ENCODE measurements at places on chromosomes 13 and 19. TPM values are rescaled to one million over a fixed set of nuclear protein-coding genes. Genes with fewer than 3 reads are reported as not detected.

TMEM145 gene
- not detected for total RNA-seq

GRCh38 chr19:35746087-35746462, 624 bp downstream of the PSENEN start:
- H3K27me3 ChIP-seq: no peaks in the 10 kb centered on the region
- peak overlapping the region; percentile 57 for H3K4me3 ChIP-seq
- H3K36me3 ChIP-seq: no peaks in the 10 kb centered on the region
- H3K27ac ChIP-seq: peak overlapping the region; percentile 69
- peaks cover 10% of the 10 kb centered on the region for H3K4me1 ChIP-seq
- DNase-seq: no peak

DNA sequence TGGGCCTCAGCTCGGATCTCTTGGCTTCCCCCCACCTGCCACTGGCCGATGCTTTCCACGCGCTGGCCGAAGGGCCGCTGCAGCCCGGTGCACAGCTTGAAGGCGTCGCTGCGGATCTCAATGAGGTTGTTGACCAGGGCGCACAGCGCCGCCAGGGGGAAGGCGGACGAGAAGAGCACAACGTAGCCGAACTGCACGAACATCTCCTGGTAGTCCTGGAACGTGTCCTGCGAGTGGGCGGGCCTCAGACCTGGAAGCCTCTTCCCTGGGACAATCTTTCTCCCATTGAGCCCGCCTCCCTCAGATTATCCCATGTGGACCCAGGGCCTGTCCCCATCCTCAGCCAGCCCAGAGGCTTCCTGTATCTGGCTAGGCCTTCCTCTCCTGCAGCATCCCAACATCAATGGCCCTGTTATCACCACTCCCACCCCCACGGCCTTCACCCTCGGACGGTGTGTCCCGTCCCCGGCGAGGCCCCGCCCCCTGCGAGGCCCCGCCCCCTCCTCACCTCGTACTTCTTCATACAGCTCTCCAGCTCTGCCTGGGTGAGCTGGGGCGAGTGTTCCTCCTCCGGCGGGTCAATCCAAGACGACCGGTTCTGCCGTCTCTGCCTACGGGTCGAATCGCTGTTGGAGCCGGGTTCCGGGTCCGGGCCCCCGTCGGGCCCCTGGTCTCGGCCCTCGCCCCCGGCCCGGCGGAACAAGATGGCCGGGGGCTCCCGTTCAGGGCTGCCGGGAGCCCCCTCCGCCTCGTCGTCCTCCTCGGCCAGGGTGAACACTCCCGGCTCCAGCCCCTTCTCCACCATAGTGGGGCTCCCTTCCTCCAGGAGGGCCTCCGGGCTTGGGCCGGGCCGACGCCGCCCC, 6.8 kb downstream of the ANO8 start:
- H3K4me3 ChIP-seq: peak overlapping the region; percentile 24
- peaks cover 9% of the 10 kb centered on the region for H3K27me3 ChIP-seq
- DNase-seq: peak; percentile 77

GRCh38 chr19:1956122-1956494, 15.1 kb downstream of the CSNK1G2 start:
- no peaks in the 10 kb centered on the region for H3K4me1 ChIP-seq
- no peak for DNase-seq
- H3K27me3 ChIP-seq: no peaks in the 10 kb centered on the region
- H3K27ac ChIP-seq: no peak overlapping the region
- H3K36me3 ChIP-seq: no peaks in the 10 kb centered on the region

GRCh38 chr13:100673376-100673712, 1.3 kb downstream of the TMTC4 start:
- H3K36me3 ChIP-seq: no peaks in the 10 kb centered on the region
- H3K27ac ChIP-seq: peak overlapping the region; percentile 93
- peaks cover 7% of the 10 kb centered on the region for H3K27me3 ChIP-seq
- H3K4me3 ChIP-seq: peak overlapping the region; percentile 85
